ENCODE measurements at places on chromosomes 2 and 18.

- DNase-seq: no peak
Measured at GRCh38 chr2:212284166-212284565, 254.4 kb downstream of the ERBB4 start.

GRCh38 chr2:77831471-77831870 is 309.3 kb upstream of the LRRTM4 start:
- no peak for DNase-seq

- DNase-seq: no peak
Measured at GRCh38 chr2:218256612-218257350, 4.0 kb upstream of the GPBAR1 start.

GRCh38 chr2:119225105-119225865 is 1.7 kb downstream of the STEAP3 start:
- DNase-seq: no peak

- DNase-seq: peak; percentile 45
Measured at GRCh38 chr18:55334875-55335274, 253.1 kb downstream of the TCF4 start.

GRCh38 chr2:419687-420317 is 131.9 kb upstream of the ALKAL2 start:
- no peak for DNase-seq

- DNase-seq: no peak
Measured at GRCh38 chr2:25026008-25026530, 15.8 kb upstream of the EFR3B start.

DNA sequence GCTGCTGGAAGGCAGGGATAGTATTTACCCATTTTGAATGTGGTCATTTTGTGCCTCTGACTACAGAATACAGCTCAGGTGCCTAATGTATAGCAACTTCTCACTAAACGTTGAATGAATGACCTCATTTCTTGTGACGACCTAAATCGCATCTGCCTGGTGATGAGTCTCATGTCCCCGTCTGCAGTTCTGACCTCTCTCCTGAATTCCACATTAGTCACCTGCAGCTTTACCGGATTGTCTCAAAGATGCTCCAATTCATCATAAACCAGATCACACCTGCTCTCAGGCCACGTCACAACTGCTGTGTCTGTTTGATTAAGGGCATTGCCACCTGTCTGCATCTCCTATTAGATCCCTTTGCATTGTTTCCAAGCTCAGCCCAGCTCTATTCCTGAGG is 133.6 kb upstream of the MYT1L start:
- no peak for DNase-seq

DNA sequence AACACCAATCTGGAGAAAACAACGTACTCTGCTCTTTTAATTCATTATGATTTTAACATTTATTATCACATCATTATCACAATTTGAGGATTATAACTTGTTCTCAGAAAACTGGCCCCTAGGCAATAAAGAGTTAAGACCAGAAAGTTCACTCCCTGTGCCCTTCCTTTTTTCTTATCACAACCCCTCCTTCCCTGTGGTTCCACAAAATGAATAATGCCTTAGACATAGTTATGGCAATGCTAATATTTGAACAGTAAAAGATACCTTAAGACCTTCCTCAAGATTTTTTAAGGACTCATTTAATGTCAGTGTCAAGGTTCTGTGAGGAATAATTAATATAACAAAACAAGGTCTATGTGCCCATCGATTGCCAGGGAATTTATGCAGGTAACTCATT is 596.2 kb downstream of the ARHGAP15 start:
- no peak for DNase-seq

GRCh38 chr2:72994282-72994990 is 77.1 kb downstream of the SFXN5 start:
- no peak for DNase-seq

- no peak for DNase-seq
Measured at GRCh38 chr2:194962254-194962653, 694.8 kb upstream of the SLC39A10 start.

DNA sequence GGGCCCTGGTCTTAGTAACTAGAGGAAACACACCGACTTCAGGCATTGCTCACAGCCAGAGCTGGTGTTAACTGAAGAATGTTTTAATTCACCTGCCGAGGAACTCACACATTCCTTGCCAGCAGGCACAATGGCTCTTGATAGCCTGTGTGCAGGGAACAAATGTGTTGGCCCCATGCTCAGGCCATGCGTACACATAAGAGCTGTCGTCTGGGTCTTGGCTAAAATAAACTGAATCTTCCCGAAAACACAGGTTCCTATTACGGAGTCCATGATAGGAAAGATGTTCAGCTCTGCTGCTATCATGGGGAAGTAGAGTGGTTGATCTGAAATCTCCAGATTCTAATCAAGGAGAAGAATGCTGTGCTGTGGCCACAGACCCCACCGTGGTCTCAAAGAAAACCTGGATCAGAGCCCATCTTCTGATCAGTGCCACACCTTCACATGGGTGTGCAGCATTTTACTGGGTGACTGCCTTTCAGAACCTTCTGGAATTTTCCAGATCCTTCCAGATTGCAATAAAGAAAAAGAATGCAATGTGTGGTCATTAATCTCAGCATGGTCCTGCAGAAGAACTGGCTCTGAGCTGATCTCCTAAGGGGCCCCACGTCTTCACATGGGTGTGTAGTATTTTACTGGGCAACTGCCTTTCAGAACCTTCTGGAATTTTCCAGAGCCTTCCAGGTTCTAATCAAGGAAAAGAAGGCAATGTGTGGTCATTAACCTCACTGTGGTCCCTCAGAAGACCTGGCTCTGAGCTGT is 17.2 kb downstream of the MBP start:
- no peak for DNase-seq

GRCh38 chr2:96329456-96329855 is 4.3 kb downstream of the ITPRIPL1 start:
- DNase-seq: peak; percentile 14

GRCh38 chr2:107278672-107279071 is 392.7 kb upstream of the ST6GAL2 start:
- DNase-seq: no peak

- DNase-seq: peak; percentile 51
Measured at GRCh38 chr2:24435391-24436316, 55.4 kb upstream of the NCOA1 start.

Measured in suppressor macrophage (primary cell).